ENCODE measurements at places on chromosomes 2 and 18.

- no peak for DNase-seq
Measured at GRCh38 chr2:39141334-39142271, 20.8 kb upstream of the SOS1 start.

DNA sequence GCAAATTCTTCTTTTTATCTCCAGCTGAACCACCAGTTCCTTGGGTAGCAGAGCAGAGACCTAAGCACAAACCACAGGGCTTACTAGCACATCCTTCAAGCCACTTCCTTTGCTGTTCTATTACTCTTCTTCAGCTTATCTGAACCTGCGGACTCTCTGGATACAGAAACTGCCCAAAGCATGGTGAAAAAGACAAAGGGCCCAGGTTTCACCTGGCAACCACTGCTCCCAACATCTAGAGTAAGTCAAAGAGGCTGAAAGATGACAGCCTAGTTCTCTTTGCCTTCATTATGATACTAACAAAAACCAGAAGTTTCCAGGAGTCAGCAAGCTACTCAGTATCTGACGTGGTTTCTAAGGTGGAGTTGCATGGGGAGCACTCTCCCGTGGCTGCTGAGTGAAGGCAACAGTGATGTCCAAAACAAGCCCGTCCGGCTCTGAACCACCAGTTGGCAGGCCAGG, 43.4 kb downstream of the KANSL3 start:
- DNase-seq: no peak

GRCh38 chr2:48844417-48845155, 89.1 kb upstream of the LHCGR start:
- no peak for DNase-seq

DNA sequence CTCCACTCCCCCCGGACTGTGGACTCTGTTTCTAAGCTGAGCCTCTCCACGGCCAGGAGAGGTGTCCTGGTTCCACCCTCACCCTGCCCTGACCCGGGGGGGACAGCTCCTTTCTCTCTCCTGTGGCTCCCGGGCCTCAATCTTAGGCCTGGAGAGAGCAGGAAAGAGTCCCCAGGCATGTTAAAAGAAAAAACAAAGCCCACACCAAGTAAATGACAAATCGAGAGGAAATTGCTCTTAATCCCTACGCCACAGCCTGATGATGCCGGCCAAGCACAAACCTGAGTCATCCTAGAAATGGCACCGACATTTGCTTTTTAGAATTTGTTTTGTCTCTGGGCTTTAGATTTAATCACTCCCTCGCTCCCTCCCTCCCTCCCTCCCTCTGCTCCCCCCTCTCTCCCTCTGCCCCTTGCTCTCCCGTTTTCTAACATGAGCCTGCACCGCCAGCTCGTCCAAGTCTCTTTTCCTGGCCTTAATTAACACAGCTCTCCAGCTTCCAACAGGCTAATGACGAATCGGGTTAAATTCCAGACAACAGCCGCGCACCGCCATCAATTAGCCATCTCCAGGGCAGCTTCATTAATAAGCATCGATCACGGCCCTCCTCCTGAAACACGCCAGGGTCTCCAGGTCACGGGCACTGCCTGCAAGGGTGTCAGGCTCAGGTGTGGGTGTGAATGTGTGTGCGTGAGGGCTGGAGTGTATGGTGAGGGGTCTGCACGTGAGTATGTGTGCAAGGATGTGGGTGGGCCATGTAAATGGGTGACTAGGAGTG, 230.8 kb downstream of the CELF4 start:
- no peak for DNase-seq

DNA sequence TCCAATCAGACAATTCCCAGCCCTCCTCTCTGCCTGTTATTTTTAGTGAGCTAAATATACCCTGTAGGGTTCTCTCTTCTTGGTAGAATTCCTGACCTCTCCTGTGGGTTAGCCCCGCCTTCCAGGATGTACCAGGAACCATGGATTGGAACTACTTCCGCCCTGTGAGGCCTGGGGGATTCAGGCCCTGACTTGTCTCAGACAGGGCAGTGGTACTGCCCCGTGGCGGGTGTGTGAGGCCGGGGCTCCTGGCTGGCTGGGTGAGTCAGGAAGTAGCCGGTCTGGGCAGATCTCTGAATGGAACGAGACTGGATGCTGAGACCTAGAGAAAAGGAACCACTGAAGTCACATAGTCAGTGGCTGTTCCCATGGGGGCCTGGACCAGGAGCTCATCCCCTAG, 50.5 kb downstream of the DYSF start:
- DNase-seq: no peak

DNA sequence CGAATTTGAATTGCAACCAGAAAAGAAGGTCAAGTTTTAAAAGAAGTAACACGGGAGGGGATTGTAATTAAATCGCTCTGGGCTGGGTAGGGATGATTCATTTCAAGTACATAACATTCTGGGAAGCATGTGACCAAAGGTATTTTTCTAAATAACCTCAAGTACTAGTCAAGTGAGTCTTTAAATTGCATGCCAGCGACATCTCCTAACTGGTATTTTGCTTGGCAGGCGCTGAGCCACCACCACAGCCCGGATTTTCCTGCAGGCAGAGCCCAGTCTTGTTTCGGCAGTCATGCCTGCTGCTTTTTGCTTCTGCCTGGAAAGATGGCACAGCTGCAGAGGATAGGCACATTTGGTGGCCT, 33.7 kb upstream of the NPAS2 start:
- no peak for DNase-seq

GRCh38 chr2:239253264-239253663, 147.6 kb downstream of the HDAC4 start:
- no peak for DNase-seq

DNA sequence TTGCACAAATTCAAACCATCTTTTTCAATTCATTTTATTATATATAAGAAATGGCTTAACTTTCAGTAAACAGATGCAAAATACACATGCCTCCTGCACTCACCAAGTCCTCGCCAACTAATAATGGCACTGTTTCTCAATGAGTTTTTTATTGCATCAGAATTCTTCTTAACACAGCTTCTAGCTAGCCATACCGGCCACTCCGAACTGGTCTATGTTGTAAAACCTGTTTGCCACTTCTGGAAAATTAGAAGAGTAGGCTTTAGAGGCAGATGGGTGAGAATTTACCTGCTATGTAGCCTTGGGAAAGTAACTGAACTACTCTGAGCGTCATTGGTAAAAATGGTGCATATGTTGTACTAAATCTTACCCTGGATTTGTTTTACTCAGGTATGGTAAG, 100.6 kb upstream of the LHCGR start:
- no peak for DNase-seq

GRCh38 chr2:232900811-232901735, 31.0 kb downstream of the SNORC start:
- DNase-seq: no peak

GRCh38 chr18:54229421-54230059, 5.1 kb upstream of the MBD2 start:
- no peak for DNase-seq

DNA sequence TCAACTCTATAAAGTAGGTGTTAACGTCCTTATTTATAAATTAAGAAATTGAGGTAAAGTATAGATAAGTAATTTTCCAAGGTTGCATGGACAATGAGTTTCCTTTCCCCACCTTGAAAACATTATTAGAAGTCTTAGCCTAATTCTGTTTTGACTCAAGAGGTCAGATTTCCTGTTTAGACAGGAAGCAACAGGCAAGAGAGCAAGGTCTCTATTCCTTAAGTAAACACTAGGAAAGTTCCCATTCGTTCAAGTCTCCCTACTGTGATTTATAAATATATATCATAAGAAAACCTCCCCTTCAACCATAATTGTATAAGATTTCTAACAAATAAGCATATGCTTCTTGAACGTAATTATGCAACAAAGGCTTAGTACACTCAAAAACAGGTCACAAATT, 40.3 kb downstream of the CLASP1 start:
- DNase-seq: no peak

GRCh38 chr2:238895361-238895882, 47.5 kb downstream of the TWIST2 start:
- DNase-seq: no peak

- no peak for DNase-seq
Measured at GRCh38 chr2:228705318-228705717, 523.8 kb upstream of the SPHKAP start.

DNA sequence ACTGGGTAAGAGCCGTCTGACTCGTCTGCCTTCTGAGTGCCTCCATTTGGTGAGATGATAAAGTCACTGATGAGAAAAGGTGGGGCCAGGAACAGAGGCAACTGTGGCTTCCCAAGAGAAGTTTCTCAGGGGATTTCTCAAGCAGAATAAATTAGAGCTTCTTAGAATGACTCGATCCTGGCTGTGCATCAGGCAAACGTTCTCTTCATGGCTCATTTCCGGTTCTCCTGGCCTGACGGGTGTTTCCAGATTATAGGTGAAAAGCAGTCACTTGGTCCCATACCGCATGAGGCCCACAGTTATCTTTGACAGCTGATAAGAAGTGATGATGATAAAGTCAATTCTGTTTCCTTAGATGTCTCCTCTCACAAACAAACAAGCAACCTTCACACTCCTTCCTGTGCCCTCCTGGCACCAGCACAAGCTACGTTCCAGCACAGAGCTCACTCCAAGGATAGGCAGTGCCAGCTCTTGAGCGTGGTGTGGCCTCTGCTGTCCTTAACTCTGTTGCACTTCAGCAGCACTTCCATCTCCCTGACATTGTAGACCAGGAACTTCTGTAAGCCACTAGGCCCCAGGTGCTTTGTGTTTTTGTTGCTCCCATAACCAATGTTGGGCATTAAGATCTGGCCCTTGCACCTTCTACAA, 37.8 kb upstream of the KCNF1 start:
- DNase-seq: no peak

DNA sequence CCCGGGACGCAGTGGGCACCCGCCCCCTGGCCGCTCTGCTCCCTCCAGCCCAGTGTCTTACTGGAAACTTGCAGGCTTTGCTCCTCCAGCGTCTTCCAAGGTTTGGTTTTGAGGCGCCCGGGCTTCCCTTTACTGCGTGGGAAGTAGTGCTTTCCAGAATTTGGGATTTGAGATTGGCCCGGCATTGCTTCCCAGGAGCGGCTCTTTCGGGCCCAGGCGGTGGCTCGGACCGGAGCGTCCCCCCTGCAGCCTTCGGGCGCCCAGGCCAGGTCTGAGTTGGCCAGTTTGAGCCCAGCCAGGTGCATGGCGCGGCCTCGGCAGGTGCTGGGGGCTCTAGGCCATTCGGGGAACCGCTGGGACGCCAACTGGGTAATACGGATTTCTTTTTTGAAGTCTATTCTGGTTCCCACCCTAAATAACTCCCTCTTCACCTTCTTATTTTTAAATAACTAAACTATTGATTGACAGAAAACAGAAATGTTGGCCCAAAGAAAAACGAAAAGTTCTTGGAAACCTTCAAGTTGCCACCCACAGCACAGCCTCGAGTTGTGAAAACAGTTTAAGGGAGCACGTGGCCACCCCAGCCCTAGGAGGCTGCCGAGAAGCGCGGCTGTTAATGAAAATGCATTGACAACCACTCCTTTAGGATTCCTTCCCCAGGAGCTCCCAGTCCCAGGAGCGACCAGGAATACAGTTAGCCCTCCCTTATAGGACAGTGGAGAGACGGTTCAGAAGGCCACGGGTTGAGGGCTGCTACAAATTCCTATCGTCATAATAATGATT, 766 bp downstream of the SNTG2 start:
- no peak for DNase-seq

- DNase-seq: no peak
Measured at GRCh38 chr2:9310377-9310776, 103.8 kb downstream of the ASAP2 start.

DNA sequence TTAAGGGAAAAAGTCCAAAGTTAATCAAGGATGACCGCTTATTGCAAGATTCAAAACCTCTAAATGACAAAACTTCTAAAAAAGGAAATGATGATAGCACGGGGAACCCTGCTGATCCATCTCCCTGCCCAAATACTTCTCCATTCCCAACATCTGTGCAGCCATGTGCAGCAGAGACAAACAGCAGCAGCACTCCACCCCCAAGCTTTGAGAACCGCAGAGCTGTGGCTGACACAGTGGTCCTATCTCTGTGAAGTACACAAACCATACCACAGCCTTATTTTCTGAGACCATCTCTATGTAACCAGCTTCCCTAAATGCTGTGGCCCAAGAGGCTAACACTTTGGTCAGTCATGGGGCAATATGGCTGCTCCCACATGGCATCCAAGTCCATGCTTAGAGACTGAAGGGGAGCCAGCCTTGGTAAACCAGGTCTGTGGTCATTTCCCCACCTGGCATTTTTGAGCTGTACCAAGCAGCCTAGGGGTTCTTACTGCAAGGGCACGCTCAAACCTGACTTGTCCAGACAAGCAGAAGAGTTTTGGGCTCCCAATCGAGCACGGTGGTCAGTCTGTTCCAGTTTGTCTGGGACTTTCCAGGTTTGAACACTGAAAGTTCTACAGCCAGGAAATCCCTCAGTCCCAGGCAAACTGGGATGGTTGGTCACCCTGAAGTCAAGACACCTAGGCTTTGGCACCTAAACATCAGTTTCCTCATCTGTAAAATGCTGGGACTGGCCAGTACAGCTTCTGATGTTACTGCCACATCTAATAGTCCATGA, 17.1 kb upstream of the NFE2L2 start:
- no peak for DNase-seq

- no peak for DNase-seq
Measured at GRCh38 chr2:202841090-202841867, 30.3 kb downstream of the ICA1L start.

GRCh38 chr2:70141212-70141901, 49.5 kb downstream of the C2orf42 start:
- DNase-seq: peak; percentile 32

GRCh38 chr18:27763936-27764335, 413.0 kb downstream of the CDH2 start:
- no peak for DNase-seq

GRCh38 chr2:187372213-187372612, 75.8 kb downstream of the CALCRL start:
- no peak for DNase-seq

GRCh38 chr18:51623653-51624052, 426.2 kb upstream of the MEX3C start:
- no peak for DNase-seq
